Right ventricle myocardium superior (tissue), 1 donor: ENCODE measurements at places on chromosomes 4 and X. TPM values are rescaled to one million over a fixed set of nuclear protein-coding genes. Genes with fewer than 3 reads are reported as not detected.

DNA sequence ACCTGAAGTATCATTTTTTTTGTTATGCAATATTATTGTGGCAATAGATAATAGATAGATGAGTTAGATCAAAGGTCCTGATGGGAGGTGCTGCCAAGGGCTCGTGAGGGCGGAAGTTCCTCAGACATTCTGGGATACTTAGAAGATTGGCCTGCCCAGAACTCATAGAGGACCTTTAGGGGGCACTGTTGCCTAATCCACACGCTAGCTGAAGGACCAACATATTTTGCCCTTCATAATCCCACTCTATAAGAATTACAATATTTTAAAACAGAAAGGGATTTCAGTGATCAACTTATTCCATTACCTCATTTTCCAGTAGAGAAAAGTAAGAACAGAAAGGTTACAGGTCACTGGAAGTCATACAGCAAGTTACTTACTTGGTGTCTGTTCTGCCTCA lies 22.9 kb upstream of the COX7B2 start:
- DNase-seq, result no peak

DNA sequence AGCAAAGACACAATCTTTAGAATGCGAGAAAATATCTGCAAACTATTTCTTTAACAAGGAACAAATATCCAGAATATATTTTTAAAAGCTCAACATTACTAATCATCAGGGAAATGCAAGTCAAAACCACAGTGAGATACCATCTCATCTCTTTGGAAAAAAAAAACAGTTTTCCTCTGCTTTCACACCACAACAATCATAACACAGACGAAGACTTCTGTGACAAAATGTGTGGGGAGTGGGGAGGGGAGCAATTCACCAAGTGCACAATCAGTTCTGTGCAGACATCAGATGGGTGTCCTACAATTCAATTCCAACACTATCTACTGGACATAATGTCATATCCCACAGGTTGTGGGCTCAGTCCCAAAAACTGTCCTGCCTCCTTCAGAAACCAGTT lies 293.2 kb upstream of the SLC7A11 start:
- DNase-seq, result no peak

DNA sequence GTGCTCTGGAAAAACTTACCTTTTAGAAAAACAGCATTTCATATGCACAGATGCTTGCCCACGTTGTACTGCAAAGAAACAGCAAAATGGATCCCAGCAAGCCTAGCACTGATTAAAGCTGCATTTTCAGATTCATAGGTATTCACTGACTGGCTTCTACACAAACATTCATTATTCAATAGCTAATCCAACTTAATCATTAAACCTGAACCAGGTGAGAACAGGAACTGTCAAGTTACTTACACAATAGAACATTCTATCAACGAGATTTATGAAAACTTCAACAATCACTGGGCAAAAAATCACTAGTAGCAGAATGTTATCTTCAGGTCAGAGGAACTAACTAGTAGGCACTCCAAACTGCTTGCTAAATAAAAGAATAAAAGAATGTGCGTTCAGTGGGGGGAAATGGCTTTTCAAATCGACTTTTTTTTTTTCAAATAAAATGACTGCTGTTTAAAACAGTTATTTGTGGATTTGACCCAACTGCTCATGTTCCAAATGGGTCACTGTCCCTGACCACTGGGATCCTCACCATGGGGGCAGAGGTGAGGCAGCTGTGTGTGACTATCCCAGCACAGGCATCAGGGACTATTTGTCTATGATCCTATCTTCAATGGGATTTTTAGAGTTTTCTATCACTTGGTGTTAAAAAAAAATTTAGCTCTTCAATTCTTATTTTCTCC lies 42.3 kb downstream of the STX18 start:
- DNase-seq, result no peak

DNA sequence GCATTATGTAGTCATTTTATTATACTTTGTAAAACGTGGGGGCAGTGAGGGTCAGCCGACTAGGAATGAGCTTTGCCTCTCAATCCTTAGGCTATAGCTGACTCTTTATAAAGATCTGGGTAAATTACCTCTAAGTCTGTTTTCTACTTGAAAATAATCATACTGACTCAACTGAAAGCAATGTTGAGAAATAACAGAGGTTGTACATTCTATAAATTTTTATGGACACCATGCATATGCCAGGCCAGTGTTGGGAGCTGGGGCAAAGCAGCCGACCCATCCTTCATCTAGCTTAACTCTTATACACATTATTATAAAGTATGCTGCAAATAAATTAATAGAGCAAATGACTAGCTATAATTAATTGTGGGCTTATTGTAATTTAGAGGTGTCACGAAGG lies 2.2 kb upstream of the DCUN1D4 start:
- DNase-seq, result no peak

DNA sequence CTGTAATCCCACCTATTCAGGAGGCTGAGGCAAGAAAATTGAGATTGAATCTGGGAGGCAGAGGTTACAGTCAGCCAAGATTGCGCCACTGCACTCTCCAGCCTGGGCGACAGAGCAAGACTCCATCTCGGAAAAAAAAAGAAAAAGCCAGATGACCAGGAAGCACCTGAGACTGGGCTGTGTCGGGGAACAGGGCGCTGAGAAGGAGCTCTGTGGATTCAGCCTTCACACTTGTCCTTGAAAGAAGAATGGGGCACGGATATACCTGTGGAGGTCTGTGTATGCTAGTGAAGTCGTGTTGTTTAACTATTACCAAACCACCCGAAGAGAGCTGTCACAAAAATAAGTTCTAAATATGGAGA lies 39.3 kb upstream of the TADA2B start:
- no peak for DNase-seq

DNA sequence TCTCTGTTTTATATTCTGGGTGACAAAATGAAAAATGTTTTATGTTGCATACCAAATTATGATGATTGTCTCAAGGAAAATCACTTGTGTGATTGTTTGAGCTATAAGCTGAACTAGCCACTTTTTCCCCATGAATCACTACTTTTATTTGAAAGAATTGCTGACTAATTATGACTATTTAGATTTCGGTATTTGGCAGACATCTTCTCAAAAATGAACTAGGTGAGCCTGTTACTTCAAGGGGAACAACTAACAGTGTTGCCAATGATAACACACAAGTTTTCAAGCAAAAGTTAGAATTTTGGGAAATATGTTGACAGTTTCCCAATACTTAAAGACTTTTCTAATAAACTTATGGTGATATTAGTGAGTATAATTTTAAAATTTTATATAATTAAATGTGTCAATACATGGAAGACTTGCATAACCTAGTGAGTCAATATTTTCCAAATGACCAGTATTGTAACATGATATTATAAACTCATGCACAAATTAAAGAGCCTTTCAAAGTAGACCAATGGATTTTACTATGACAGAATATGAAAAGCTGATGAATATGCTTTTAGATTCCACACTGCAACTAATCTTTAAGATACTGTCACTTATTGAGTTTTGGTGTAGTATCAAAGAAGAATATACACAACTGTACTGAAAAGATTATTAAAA lies 187.7 kb upstream of the GATB start:
- no peak for DNase-seq

MAGEA10 gene
- not detected for total RNA-seq
